Activated CD4-positive, alpha-beta memory T cell treated with anti-CD3 and anti-CD28 coated beads for 36 hours (primary cell): ENCODE measurements at places on chromosomes 5 and 9. TPM values are rescaled to one million over a fixed set of nuclear protein-coding genes. Genes with fewer than 3 reads are reported as not detected.
A peak's percentile ranks its signal among the peaks of the same experiment; 100 is the strongest.

GRCh38 chr9:134662143-134662876 lies 20.7 kb downstream of the COL5A1 start:
- peaks cover 3% of the 10 kb centered on the region for H3K27me3 ChIP-seq

GRCh38 chr5:130966990-130967525 lies 198.0 kb downstream of the HINT1 start:
- no peak overlapping the region for H3K4me3 ChIP-seq
- H3K27ac ChIP-seq, result no peak overlapping the region
- no peaks in the 10 kb centered on the region for H3K4me1 ChIP-seq
- H3K27me3 ChIP-seq, result no peaks in the 10 kb centered on the region
- DNase-seq, result no peak

DNA sequence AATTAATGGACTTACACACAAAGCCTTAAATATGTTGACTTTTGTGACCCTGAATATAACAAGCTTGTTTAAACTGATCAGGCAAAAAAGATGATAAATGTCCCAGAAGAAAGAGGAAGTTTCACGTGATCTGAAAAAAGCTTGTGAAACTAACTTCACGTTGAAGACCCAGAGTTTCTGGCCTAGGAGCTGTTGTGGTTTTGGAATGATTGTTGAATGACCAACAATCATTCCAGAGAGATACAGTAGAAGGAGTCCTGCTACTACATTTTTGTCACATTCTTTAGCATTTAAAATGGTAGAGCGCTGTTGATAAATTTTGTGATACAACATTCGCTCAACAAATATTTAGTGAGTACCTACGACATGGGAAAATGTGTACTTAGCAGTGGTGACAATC lies 143.1 kb upstream of the FBN2 start:
- H3K4me1 ChIP-seq, result no peaks in the 10 kb centered on the region
- DNase-seq, result no peak
- no peaks in the 10 kb centered on the region for H3K36me3 ChIP-seq
- H3K27ac ChIP-seq, result no peak overlapping the region

DNA sequence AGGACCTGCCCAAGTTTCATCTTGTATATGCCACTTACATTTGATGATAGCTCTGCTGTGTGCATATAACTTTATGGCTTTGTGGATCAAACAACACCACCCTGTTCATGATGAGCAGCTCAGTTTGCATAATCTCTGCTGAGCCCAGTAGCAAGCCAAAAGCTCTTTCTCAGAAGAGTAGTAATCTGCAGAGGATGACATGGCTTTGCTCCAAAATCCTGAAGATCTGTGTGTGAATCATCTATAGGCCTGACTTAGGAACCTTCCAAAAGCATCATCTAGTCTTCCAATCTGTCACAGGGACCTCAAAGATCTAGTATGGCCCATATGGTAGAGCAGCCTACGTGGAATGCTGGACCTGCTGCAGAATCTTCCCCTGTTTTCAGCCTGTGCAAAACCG lies 394.6 kb downstream of the PSAT1 start:
- H3K27ac ChIP-seq, result no peak overlapping the region
- H3K27me3 ChIP-seq, result peaks cover 2% of the 10 kb centered on the region
- no peaks in the 10 kb centered on the region for H3K4me1 ChIP-seq
- no peaks in the 10 kb centered on the region for H3K36me3 ChIP-seq

DNA sequence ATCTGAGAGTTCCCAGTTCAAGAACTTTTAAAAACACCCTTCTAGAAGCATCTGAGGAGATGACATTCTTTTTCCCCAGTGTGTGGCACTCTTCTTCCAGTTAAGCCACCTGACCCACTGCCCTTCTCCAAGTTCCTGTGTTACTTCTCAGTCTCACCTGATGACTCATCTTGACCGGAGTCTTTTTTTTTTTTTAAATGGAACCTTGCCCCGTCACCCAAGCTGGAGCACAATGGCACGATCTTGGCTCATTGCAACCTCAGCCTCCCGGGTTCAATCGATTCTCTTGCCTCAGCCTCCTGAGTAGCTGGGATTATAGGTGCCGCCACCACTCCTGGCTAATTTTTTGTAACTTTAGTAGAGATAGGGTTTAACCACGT lies 224.1 kb upstream of the DAB2 start:
- H3K4me3 ChIP-seq, result no peak overlapping the region
- no peak overlapping the region for H3K27ac ChIP-seq
- no peaks in the 10 kb centered on the region for H3K36me3 ChIP-seq
- H3K27me3 ChIP-seq, result peaks cover 5% of the 10 kb centered on the region
- DNase-seq, result no peak

DNA sequence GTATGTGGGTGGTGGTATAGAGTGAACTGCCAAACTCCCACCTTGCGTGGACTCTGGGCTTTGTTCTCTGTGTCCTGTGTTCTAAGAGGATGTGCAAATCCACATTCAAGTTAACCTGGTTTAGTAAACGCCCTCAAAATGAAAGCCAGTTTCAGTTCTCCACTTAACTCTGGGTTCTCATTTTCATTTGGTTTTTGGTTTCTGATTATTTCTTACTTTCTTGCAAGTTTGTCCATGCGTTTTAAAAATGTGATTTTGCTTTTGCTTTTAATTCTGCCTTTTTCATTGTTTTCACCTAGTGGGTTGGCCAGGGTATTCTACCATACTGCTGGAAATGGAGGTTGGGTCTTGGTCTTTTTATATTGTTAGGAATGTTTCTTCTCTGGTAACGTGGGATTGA lies 38.2 kb downstream of the GALNT10 start:
- H3K27me3 ChIP-seq, result no peaks in the 10 kb centered on the region
- DNase-seq, result no peak
- peaks cover 24% of the 10 kb centered on the region for H3K4me1 ChIP-seq
- peak overlapping the region; percentile 20 for H3K27ac ChIP-seq
- peak overlapping the region; percentile 17 for H3K4me3 ChIP-seq
- H3K36me3 ChIP-seq, result peaks cover 24% of the 10 kb centered on the region

GRCh38 chr9:131826053-131826452 lies 86.2 kb upstream of the RAPGEF1 start:
- peaks cover 16% of the 10 kb centered on the region for H3K27me3 ChIP-seq
- H3K36me3 ChIP-seq, result no peaks in the 10 kb centered on the region
- no peaks in the 10 kb centered on the region for H3K4me1 ChIP-seq
- H3K27ac ChIP-seq, result no peak overlapping the region
- no peak overlapping the region for H3K4me3 ChIP-seq
- DNase-seq, result no peak

GRCh38 chr5:123485275-123485674 lies 26.7 kb upstream of the CSNK1G3 start:
- peaks cover 2% of the 10 kb centered on the region for H3K4me1 ChIP-seq
- no peak overlapping the region for H3K27ac ChIP-seq
- no peaks in the 10 kb centered on the region for H3K36me3 ChIP-seq
- H3K27me3 ChIP-seq, result peaks cover 13% of the 10 kb centered on the region
- H3K4me3 ChIP-seq, result no peak overlapping the region

- H3K27me3 ChIP-seq, result peaks cover 27% of the 10 kb centered on the region
- H3K4me1 ChIP-seq, result peaks cover 4% of the 10 kb centered on the region
- DNase-seq, result no peak
- H3K27ac ChIP-seq, result no peak overlapping the region
Measured at GRCh38 chr9:109875495-109876129, 95.6 kb downstream of the PALM2AKAP2 start.

DNA sequence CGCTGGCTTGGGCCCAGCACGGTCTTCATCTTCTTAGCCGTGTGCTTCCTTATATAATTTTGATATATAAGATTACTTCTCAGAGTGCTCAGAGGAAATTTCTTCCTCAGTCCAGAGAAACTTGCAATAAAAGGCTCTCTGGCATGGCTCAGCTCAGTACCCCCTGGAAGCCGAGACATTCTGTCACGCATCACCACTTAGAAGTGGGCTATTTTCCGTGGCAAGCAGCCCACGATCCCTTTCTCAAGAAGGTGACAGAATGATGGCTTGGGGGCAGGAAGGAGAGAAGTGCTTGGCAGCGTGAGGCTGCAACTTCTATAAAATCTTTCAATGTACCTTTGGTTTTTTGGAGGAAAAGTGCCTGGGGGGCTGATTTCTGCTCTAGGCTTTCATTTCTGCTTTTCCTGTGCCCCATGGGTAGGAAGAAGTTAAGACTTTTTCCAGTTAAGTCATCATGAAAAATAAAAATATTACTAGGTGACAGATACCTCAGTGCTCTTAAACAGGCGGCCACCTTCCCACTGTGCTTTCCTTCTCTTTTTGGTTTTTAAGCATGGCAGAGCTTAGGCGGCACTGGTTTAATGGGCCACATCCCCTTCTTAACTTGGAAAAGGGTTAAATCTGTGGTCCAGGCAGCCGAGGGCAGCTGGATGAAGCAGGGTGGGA lies 104.6 kb downstream of the MVB12B start:
- no peaks in the 10 kb centered on the region for H3K27me3 ChIP-seq
- DNase-seq, result no peak
- H3K4me3 ChIP-seq, result no peak overlapping the region
- peaks cover under 1% of the 10 kb centered on the region for H3K36me3 ChIP-seq
- H3K4me1 ChIP-seq, result no peaks in the 10 kb centered on the region
- H3K27ac ChIP-seq, result no peak overlapping the region

- peak within 1 kb of the TSS; percentile 61 for H3K4me3 ChIP-seq
- H3K4me1 ChIP-seq, result peaks cover 16% of the 10 kb centered on the region
- peak; percentile 75 for DNase-seq
- H3K27me3 ChIP-seq, result peaks cover 8% of the 10 kb centered on the region
- no peaks in the 10 kb centered on the region for H3K36me3 ChIP-seq
- peak within 1 kb of the TSS; percentile 53 for H3K27ac ChIP-seq
Measured at GRCh38 chr9:128203024-128203706, at the start of gene DNM1. Gene DNM1 (plus strand): TSS chr9:128203379. CDS start chr9:128203471, 92 bp downstream.

- no peak overlapping the region for H3K27ac ChIP-seq
- peaks cover 3% of the 10 kb centered on the region for H3K4me1 ChIP-seq
- H3K4me3 ChIP-seq, result no peak overlapping the region
- DNase-seq, result no peak
- H3K27me3 ChIP-seq, result peaks cover 27% of the 10 kb centered on the region
Measured at GRCh38 chr9:101443364-101443771, 7.8 kb upstream of the ALDOB start.

DNA sequence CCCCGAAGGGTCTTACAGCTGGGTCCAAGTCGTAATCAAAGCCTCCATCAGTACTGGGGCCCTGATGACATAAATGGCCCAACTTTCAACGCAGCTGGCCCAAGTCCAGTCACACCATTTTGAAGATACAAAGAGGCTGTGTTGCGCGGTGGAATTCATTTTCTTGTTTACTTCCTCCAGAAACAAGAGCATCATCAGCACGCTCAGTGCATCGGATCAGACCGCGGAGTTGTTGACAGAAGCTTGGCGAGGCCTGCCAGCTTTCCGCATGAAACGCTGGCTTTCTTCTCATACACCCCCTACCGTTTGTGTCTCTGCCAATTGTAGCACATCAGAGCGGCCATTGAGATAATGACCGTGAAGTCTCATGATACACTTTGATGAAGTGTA lies 101.7 kb upstream of the SPATA31D4 start:
- DNase-seq, result no peak
- no peak overlapping the region for H3K4me3 ChIP-seq
- H3K36me3 ChIP-seq, result no peaks in the 10 kb centered on the region
- no peaks in the 10 kb centered on the region for H3K4me1 ChIP-seq
- no peaks in the 10 kb centered on the region for H3K27me3 ChIP-seq

DNA sequence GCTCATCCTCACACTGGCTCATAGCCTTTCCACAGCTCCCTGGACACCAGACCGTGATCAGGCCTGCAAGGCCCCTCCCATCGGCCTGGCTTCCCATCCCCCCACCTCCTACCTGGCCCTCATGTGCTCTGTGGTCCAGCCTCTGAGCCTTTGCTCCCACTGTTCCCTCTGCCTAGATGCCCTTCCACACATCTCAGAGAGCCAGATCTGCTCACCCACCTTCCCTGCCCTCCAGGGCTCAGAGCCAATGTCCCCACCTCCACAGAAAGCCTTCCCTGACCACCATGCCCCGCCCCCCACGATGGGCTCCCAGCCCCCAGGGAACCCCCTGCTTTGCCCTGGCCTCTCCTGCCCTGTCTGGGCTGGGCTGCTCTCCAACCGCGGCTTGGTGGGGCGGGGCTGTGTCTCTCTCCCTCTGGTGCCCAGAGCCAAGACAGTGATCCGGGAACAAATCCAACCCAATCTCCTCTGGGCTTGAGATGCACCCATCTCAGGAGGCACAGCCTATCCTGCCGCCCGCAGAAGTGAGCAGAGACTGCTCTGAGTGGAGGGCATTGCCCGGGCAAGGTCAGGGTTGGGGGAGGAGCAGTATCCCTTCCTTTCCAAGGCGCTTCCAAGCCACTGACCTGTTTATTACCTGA lies 1.6 kb downstream of the NINJ1 start:
- no peak for DNase-seq
- H3K4me1 ChIP-seq, result peaks cover 63% of the 10 kb centered on the region
- H3K4me3 ChIP-seq, result peak overlapping the region; percentile 94
- H3K36me3 ChIP-seq, result peaks cover 13% of the 10 kb centered on the region

DNA sequence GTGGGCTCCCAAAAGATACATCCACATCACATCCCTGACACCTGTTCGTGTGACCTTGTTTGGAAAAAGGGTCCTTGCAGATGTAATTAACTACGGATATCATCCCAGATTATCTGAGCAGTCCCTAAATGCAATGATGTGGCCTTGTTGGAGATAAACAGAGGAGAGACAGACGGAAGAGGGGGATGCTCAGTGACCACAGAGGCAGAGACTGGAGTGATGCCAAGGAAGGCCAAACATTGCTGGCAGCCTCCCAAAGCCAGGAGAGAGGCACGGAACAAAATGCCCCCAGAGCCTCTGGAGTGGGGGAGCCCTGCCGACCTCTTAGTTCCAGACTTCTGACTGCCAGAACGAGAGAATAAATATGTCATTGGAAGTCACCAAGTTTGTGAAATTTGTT lies 15.0 kb upstream of the VAV2 start:
- no peak overlapping the region for H3K27ac ChIP-seq
- H3K27me3 ChIP-seq, result peaks cover 5% of the 10 kb centered on the region
- DNase-seq, result no peak
- H3K4me3 ChIP-seq, result no peak overlapping the region

DNA sequence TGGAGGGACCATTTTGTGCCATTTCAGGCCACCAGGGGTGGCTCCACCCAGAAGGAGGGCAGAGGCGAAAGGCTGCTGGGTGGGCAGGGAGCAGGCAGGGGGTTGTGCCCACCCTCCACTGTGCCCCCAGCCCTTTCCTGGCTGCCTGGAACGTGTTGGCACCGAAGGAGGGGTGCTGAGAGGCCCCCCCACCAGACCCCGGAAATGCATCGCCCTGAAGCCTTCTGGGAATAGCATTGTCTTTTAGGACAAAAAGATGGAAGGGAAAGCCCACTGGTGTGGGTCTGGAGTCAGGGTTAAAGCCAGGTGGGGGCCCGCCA lies 5.1 kb downstream of the NOXA1 start:
- no peaks in the 10 kb centered on the region for H3K27me3 ChIP-seq
- H3K36me3 ChIP-seq, result no peaks in the 10 kb centered on the region
- no peak for DNase-seq
- no peaks in the 10 kb centered on the region for H3K4me1 ChIP-seq

Gene STC2
- total RNA-seq, result 12.0 TPM

Gene IRX1
- total RNA-seq, result not detected

Gene CD72
- 9.4 TPM for total RNA-seq

Gene SEMA6A
- total RNA-seq, result not detected

Gene ECSCR
- total RNA-seq, result 4.2 TPM

Gene SLC45A2
- not detected for total RNA-seq

Gene ANKRD33B
- total RNA-seq, result 10.0 TPM

Gene PCDHB12
- not detected for total RNA-seq
